Esophagus muscularis mucosa (tissue), 4 donors: ENCODE measurements at places on chromosomes 12 and 14. TPM values are rescaled to one million over a fixed set of nuclear protein-coding genes. Genes with fewer than 3 reads are reported as not detected.

MUCL1 gene
- total RNA-seq = not detected

KRT72 gene
- total RNA-seq = not detected

DNA sequence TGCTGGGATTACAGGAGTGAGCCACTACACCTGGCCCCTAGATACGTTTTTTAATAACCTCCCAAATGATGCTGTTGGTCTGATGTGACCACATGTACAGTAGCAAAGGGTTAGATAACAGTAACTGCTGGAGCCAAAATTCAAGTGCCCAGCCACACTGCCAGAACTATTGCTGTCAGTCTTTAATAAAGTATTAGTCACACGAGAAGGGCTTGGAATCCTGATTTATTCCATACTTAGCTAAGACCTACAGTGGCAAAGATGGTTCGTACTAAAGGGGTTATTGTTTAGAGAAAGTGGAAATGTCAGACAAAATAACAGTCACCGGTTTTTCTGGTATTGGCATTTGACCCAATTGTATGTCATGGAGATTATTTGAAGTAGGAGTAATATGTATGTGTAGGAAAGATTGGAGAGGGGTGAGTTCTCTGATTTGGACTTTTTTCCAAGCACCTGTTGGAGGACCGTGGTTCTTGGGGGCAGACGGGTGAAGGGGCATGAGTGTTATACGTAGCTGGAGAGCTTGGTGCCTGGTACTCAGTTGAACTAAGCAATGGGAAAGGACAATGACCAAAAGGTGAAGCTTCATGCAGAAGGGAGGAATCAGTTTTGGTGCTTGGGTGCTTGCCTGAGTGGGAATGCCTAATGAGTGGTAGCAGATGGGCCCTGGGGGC is 9.7 kb downstream of the TUBA1C start:
- no peak overlapping the region for H3K27ac ChIP-seq
- no peaks in the 10 kb centered on the region for H3K4me1 ChIP-seq
- DNase-seq = no peak
- no peaks in the 10 kb centered on the region for H3K27me3 ChIP-seq
- peaks cover 35% of the 10 kb centered on the region for H3K36me3 ChIP-seq

DNA sequence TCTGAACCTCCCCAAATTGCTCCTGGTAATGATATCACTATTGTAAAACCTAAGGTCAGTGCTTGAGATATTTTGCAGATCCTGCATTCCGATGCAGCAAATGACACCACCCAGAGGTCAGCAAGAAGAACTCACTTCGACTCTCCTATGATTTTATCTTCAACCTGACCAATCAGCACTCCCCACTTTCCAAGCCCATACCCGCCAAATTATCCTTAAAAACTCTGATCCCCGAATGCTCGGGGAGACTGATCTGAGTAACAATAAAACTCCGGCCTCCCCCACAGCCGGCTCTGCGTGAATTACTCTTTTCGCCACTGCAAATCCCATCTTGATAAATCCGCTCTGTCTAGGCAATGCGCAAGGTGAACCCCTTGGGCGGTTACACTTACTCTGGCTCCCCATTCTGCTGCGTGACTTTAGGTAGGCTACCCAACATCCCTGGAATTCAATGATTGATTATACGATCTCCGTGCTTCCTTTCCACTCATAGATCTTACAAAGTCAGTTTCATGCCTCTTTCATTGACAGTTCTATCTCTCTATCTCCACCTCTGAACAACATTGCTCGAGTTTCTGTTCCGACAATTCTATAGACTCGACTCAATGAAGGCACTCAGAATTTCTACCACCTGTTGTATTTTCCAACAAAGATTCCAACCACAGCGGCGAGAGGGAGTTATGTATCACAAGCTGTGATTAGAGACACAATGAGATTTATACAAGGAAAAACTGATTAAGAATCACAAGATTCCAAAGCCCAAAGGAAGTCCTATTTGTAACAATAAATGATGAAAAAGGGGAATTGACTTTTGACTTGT is 939 bp downstream of the NPC2 start:
- H3K27ac ChIP-seq = peak overlapping the region; percentile 94
- H3K4me1 ChIP-seq = peaks cover 27% of the 10 kb centered on the region
- H3K27me3 ChIP-seq = no peaks in the 10 kb centered on the region
- no peak for DNase-seq
